ENCODE measurements at places on chromosomes 1 and 21.

GRCh38 chr1:34842952-34843371 is 16.6 kb downstream of the SMIM12 start:
- no peak for DNase-seq

- no peak for DNase-seq
Measured at GRCh38 chr1:182629080-182629479, 24.9 kb upstream of the RGS16 start.

DNA sequence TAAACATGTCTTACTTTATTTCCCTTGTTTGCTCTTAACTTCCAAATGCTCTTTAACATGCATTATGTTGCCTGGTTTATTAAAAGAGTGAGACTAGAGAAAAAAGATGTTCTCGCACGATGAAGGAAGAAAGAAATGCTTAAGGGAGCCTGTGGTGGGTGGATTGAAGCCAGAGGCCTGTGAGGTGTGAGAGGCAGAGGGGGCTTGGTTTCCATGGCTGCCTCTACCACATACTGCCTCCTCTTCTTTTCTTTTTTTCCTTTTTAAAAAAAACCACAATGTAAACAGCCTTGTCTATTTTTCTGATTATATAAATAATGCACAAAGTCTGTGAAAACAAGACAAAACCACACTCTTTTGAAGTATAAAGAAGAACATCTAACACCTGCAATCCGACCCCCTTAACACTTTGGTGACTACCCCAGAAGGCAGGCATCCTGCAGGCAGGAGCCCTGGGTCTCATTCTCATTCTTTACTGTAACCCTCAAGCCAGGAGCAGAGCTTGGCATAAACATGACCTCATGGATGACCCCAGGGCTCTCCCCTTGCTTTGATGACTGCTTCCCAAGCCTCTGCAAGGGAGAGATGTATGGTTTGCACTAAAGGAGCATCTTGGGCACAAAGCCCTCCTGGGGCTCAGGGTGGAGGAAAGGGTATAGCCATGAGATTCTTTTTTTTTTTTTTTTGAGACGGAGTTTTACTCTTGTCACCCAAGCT is 10.1 kb upstream of the PARP1 start:
- no peak for DNase-seq

GRCh38 chr1:160308451-160309184 is 23.7 kb upstream of the PEX19 start:
- DNase-seq: no peak

DNA sequence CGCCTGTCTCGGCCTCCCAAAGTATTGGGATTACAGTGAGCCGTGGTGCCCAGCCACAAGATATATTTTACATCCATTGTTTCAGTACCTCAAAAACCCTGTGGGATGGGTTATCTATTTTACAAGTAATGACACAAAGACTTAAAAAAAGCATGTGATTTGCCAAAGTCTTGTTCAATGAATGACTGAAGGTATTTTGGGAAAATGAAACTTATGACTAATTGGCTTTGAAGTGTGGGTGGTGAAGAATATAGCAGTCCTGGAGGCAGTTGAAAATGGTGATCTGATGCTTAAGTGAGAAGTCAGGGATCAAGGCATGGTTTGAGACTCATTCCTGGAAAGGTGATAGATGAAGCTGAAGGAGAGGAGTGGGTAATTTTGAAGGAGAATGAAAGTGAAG is 3.0 kb downstream of the SWT1 start:
- DNase-seq: no peak

- no peak for DNase-seq
Measured at GRCh38 chr1:35285771-35286606, 17.5 kb downstream of the ZMYM4 start.

DNA sequence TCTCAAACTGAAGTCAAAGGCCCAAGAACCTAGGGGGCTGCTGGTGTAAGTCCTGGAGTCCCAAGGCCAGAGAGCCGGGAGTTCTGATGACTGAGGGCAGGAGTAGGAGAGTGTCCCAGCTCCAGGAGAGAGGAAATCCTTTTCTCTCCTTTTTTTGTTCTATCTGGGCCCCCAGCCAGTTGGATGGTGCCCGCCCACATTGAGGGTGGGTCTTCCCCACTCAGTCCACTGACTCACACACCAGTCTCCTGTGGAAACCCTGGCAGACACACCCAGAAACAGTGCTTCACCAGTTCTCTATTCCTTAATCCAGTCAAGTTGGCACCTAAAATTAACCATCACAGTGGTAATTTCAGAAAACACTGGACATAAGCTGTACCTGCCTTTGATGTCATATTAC is 12.7 kb upstream of the WDR26 start:
- no peak for DNase-seq

- no peak for DNase-seq
Measured at GRCh38 chr1:237932816-237933215, 42.1 kb upstream of the ZP4 start.

DNA sequence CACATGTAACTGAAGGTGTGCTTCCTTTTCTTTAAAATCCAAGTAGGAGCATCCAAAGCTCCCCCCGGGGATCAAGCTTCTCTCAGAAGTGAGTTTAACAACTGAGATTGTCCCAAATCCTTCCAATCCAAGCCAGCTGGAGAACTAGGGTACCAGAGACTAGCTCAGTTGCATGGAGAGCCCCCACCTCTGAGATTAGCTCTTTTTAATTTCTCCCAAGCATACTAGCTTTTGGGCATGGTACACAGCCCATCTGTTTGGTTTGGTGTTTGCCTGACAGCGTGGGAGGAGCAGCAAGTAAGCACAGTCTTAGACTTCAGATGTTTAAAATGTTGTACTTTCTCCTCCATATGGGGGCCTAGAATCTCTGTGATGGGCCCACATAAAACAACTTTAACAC is 142.8 kb downstream of the ASTN1 start:
- DNase-seq: no peak

DNA sequence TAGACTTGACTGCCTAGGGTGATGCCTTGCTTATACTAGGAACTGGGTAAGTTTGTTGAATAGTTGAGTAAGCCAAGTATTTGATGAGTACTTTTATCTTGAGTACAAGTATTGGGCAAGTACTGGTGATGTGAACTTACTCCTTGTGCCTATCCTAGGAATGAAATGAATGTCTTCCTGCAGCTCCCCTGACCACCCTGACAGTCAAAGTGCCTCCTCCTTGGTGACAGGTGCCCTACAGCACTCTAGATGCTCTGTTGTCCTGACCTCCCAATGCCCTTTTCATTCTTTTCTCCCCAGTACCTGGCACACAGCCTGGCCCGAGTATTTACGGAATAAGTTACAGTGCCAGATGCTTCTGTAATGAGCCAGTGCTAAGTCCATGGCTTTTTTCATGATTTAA is 25.5 kb downstream of the PCSK9 start:
- peak; percentile 96 for DNase-seq

GRCh38 chr1:109331113-109331512 is 24.3 kb upstream of the MYBPHL start:
- no peak for DNase-seq

GRCh38 chr1:3450202-3450863 is 4.1 kb upstream of the ARHGEF16 start:
- DNase-seq: no peak

- DNase-seq: no peak
Measured at GRCh38 chr21:42414928-42415769, 11.4 kb downstream of the UBASH3A start.

Measured in NCI-H2171 treated with DMSO at 0.1 percent for 48 hours (cell line).